Stimulated activated CD8-positive, alpha-beta memory T cell treated with anti-CD3 and anti-CD28 coated beads, Interleukin-4, amount 100 ng/mL, for 1 hour (primary cell): ENCODE measurements at places on chromosomes 4 and X.

DNA sequence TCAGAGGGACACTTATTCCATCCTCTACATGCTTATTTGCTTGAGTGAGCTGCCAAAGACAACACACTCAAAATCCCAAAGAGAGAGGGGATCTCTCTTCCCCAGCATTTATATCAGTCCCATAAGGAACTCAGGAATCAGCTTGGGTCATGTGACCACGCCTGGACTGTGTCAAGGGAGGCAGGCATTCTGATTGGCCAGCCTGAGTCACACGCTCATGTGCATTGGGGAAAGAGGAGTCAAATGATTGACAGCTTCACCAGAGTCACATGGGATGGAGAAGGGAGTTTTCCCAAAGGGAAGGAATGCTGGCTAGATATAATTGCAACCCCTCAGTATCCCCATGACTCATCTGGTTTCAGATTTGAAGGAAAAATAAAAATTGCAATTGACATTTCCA, 49.0 kb downstream of the RWDD4 start:
- DNase-seq: no peak

GRCh38 chr4:107999932-108000539, 10.3 kb downstream of the HADH start:
- DNase-seq: no peak

DNA sequence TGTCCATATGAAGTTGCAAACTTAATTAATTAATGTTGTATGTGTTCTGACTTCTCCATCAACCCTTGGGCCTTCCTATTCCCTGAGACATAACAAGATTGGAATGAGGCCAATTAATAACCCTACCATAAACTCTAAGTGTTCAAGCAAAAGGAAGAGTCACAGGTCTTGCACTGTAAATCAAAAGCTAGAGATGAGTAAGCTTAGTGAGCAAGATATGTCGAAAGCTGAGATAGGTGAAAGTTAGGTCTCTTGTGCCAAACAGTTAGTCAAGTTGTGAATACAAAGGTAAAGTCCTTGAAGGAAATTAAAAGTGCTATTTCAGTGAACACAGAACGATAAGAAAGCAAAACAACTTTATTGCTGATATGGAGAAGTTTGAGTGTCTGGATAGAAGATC, 58.2 kb upstream of the GPRIN3 start:
- no peak for DNase-seq

DNA sequence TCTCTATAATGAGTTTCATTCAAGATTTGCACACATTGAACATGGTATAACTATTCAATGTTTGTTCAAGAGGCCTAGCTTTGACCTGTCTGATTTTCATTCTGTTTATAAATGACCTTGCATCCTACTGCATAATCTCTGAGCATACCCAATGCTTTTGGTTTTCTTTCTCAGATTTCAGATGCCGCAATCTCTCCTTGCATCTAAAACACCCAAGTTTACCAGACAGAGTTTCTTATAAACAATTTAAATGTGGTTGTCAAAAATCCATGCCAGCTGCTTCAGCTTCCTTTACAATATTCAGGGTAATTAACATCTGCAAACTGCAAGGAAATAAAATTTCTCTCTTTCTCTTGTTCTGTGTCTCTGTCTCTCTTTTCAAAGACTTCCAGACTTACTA, 123.0 kb upstream of the PCDH18 start:
- no peak for DNase-seq

GRCh38 chr4:31065086-31065485, 344.9 kb downstream of the PCDH7 start:
- DNase-seq: no peak

- DNase-seq: no peak
Observed at GRCh38 chr4:28462766-28463700, 1602.4 kb downstream of the STIM2 start.

GRCh38 chrX:31353095-31353494, 281.3 kb upstream of the FTHL17 start:
- DNase-seq: no peak

GRCh38 chrX:19647731-19648588, 132.7 kb upstream of the MAP3K15 start:
- DNase-seq: no peak

DNA sequence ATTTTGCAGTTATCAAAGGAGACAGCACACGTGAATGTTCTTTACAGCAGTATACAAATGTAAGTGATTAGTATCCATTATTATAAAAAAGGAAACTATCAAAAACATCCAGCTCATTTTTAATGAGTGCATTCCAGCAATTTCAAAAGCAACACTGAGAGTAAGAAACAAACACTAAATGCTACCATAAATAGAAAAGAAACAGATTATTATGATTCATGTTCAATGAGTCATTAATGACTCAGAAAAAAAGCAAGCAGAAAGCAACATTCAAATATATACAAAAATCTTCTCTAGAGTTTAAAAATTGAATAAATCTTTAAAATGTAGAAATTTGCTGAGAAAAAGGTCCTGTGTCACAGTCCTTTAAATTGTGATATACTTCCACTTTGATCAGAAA, 346.5 kb upstream of the FMR1 start:
- no peak for DNase-seq

DNA sequence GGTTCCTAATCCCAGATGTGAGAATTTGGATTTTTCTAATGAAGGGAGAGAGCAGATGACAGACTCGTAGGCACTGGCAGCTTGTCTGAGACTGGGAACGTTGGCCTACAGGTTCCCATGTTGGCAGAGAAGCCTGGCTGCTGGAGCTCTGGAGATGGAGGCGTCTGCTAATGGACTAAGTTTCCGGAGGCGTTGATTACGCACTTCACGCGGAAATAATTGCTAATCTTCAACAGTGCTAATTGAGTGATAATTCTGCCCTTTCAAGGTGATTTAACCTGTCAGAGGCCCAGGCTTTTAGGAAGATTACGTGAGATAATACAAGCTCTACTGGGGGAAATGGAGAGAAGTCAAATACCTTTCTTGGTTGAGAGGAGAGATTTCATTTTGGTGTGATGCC, 77.4 kb downstream of the PSAPL1 start:
- DNase-seq: no peak

- no peak for DNase-seq
Observed at GRCh38 chr4:77745792-77746191, 73.4 kb downstream of the CNOT6L start.

GRCh38 chrX:133175162-133175561, 43.0 kb downstream of the TFDP3 start:
- no peak for DNase-seq
